ENCODE measurements at places on chromosomes 7 and 10.
A peak's percentile ranks its signal among the peaks of the same experiment; 100 is the strongest.

GRCh38 chr7:142439739-142440138, 181.9 kb upstream of the PRSS58 start:
- no peak for DNase-seq

DNA sequence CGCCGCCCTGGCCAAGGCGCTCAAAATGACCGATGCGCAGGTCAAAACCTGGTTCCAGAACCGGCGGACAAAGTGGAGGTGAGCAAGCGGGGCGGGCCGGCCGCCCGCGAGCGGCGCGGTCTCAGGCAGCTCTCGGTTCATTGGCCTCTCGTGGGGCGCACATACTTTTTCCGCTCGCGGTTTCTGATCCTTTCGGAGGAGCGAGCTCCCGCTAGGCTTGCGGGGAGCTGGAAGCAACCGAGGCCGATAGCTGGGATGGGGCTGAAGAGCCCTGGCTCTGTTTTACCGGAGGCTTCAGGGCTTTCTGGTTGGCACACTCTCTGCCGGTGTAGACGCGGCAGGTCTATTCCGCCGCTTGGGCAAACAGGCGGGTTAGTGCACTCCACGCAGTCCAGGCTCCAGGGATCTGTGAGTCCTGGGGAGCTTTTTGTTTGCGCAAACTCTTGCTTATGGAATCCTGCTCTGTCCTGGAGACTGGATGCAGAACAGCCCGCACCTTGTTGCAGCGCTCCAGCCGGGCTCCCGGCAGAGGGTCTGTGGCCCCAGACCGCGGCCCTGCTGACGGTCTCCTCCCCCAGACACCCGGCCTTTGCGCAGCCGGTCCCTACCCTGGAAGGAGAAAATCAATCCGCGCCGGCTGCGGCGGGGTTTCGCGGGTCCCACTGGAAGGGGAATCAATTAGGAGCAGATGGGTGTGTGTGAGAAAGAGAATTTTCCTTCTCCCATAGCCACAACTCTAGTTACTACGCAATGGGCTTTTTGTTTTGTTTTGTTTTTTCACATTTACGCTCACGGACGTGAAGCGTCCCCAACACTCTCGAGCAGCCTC, 3.4 kb downstream of the TLX1 start:
- DNase-seq: no peak

GRCh38 chr7:29289156-29290021, 94.8 kb downstream of the CHN2 start:
- peak; percentile 58 for DNase-seq

DNA sequence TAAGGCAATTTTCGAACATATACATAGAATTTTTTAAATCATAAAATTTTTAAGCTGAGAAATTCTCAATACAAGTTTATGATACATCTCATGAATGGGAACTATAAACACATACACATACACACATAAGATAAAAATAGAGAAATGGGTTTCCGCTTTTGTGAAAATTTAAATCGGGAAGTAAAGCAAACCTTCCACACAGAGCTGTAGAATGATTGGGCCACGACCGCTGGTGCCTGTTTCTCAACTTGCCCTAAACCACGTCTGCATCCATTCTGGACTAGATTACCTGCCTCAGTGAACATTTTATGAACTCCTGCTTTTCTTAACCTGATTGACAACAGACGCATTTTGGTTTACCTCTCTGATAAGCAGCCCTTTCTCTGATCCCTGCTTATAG, 264.4 kb downstream of the SKAP2 start:
- no peak for DNase-seq

GRCh38 chr7:1847260-1848001, 177.4 kb downstream of the ELFN1 start:
- peak; percentile 36 for DNase-seq

DNA sequence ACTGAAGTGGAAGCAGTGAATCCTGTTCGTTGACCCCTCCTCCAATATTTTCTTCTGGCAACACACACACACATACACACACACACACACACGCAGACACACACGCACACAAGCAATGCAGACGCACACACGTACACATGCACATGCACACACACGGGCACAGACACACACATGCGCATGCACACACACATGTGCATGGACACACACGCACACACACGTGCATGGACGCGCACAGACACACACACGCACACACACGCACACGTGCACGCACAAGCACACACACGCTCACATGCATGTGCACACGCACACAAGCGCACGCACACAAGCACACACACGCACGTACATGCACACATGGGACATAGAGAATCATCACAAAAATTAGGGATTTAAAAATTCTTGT, 488.2 kb upstream of the TPK1 start:
- DNase-seq: no peak

GRCh38 chr7:144780071-144780608, 55.7 kb downstream of the TPK1 start:
- no peak for DNase-seq

DNA sequence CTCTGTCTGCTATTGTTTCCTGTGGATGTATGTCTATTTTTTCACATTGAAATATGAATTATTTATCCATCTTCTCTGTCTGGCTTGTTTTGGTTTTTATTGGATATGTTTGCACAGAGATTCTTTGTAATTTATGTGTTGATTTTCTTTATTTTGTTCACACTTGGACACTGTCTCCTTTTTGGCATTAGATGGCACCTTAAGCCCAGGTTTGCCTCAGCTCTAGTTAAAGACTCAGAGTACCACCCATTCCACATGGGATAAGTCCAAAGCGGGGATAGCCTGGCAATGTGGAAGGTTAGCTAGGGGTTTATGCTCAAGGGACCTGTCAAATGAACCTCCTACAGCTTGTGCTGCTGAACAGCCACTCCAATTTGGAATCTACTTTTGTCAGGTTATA, 14.1 kb downstream of the FEZF1 start:
- no peak for DNase-seq

DNA sequence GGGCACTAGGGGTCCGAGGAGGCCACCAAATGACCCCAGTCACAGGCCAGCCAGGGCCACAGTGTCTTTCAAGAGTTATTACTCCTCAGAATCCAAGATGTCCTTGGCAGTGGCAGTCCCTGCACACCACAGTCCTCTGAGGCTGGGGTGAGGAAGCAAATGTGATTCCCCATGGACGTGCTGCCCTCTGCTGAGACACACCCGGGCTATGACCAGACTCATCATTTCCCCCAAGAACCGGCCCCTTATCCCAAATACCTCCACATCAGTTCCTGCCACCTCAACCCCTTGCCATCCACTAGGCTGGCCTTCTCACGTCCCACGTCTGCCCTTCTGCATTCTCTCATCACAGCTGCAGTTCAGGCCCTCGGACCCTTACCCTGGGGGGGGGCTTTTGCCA, 5.0 kb downstream of the PRKAG2 start:
- DNase-seq: no peak

DNA sequence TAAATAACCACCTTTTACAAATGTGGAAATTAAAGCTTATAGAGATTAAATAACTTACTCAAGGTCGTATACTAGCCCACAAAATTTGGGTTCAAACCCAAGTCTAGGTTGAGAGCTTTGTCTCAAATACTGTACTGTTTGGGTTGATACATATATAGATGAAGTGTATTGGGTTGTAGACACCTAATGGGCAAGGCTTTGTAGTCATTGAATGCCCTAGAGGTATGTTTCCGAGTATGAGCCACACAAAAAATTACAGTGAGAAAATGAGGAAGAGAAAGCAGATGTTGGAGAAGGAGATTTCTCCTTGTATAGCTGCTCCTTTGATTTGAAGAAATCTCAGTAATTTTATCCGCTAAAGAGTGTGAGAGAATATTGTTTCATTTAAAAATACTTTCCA, 60.6 kb downstream of the C1GALT1 start:
- no peak for DNase-seq

DNA sequence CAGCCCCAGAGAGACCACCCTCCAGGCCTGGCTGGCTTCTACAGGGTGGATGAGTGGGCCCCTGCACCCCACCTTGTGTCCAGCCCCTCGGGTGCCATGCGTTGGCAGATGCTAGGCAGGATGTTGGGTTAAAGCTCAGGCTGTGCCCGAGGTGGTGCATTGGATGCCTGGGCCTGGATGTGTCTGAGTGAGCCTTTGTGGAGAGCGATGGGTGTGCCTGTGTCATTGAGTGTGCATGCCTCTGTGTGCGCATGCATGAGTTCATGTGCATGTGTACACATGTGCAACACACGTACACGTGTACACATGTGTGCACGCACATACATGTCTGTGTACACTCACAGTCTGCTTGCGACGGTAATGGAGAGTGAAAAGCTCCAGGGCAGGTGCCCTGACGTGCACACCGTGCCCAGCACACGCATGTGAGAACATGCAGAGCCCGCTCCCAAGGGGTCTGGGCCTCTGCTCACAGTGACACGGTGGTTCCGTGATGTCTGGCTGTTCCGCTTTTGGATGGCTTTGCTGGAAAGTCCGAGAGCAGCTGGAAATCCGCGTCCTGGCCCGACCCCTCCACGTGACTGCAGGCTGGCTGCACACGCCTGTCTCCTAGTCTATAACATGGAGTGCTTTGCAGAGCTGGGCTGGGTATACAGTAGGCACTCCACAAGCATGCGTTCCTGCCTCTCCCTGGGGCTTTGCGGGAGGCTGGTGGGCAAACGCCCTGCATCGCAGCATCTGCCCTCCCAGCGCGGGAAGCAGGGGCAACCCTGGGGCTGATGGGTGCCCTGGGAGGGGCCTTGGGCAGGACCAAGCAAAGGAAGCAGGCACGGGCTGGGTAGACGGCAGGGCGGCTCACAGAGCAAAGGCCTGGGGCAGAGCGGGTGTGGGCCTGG, 36.9 kb downstream of the ELFN1 start:
- DNase-seq: no peak

- no peak for DNase-seq
Observed at GRCh38 chr10:3797750-3798149, 12.7 kb upstream of the KLF6 start.

DNA sequence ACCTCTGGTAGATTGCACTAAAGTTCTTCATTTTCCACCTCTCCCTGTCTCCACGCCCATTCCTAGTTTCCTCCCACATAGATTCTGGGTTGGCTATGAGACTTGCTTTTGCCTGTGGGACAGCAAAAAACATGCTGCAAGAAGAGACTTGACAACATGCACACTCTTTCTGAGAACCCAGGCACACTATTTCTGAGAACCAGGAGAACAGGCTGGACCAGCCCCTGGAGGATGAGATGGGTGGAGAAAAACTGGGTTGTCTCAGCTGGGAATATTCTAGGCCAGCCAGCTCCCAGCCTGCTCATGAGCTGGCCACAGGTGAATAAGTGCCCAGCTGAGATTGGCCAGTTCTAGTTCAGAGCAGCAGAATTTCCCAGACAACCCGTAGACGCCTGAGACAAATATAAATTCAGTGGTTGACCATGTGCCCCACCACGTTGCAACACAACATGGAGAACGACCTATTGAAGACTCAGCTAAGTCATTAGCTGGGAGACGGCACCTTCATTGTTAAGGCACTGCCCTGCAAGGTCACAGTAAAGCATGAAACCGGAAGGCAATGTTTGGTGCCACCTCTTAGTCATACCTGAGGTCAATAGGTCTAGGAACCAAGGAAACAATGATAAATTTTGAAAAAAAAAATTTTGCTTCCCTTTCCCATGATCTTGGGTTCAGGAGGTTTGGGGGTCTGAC, 92.7 kb upstream of the AKR1E2 start:
- DNase-seq: no peak

GRCh38 chr7:13602036-13602435, 387.4 kb downstream of the ETV1 start:
- no peak for DNase-seq

DNA sequence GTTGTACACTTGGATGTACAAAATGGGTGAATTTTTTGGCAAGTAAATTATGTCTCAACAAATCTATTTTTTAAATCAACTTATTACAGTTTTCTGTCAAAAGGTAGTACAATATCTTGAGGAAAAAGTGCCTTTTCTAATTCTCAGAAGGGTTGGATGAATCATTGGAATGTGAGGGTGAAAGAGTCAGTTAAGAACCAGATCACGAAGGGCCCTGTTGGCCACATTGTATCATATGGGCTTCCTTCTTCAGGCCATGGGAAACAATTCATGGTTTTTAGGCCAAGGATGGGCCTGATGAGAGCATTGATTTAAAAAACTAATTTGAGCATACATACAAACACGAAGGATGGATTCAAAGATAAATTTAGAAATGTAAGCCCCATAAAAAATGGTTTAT, 503.7 kb downstream of the TNS3 start:
- DNase-seq: no peak

DNA sequence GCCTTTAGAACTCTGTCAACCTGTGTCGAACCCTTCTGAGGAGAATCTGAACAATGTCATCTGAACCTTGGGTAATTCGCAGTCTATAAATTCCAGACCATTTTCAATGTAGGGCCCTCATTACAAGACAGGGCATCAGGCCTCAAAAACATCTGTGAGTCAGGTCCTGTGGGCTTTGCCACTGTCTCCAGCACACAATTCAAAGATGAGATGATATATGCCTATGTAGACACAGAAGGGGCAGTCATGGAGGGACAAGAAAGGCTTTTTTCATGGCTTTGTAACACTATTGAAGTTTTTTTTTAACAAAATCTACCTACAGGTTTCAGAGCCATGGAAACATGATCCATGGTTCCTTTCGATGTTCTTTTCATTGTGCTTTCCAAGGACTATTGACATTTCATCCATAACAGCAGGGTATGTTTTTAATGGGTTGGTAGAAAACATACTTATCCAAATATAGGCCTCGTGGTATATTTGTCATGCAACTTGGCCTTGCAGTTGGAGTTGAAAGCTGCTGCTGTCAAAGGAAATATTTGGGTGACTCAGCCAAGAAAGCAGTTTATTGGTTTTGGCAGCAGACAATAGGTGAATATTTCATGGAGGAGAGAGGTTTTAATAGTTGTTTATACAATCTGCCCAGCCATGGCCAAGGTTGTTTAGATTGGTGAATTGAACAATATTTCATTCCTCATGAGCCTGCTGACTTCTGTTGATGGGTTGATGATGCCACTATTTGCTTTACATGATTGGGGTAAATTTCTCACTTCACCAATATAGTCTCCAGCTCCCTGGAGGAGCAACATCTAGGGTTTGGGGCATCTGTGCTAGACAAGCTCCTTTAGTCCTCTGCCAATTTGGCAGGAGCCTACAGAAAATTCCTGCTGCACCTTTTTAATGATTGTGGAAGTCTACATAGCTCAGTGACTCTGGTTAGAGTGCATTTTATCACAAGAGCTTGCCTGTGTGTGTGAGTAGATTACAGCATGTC, 158.4 kb upstream of the TMEM72 start:
- no peak for DNase-seq
